Neural crest cell (in vitro differentiated cells): ENCODE measurements at places on chromosomes 2 and 18. TPM values are rescaled to one million over a fixed set of nuclear protein-coding genes. Genes with fewer than 3 reads are reported as not detected.

DSG4 gene
- not detected in 2 replicates for total RNA-seq

DNA sequence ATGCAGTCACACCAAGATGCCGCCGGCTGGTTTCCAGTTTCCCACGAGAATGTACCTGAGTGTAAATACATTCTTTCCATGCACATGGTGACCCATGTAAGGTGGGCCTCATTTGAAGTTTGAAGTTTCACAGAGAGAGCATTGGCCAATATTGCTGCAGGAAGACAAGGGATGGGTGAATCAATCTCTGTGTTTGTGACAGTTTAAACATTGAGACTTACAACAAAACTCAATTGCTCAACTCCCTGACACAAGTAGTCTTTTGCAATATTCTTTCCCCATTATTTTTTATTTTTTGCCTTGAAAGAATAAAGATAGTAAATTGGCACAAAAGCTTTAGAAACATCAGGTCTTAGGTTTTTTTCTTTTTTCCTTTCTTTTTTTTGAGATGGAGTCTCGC is 5.1 kb downstream of the SERPINB2 start:
- DNase-seq: no peak

- DNase-seq: no peak
Measured at GRCh38 chr18:73232933-73233332, 365.1 kb upstream of the NETO1 start.

DNA sequence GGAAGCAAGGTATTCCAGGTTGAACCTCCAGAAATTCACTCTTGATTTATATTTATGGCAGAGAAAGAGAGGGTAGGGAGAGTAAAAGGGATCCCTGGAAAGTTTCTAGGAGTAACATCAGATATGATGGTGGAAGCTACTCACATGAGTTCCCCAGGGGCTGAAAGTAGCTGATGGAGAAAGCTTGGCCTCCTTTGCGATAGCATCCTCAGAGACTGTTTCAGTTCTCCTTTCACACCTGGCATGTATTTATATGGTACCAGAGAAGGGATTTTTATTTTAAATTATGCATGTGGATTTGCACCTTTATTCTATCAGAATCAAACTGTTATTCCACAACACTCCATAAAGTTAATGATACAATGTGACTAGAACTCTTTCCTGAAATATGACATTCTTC is 126.3 kb upstream of the OSR1 start:
- no peak for DNase-seq

- no peak for DNase-seq
Measured at GRCh38 chr2:203951366-203951902, 14.9 kb downstream of the ICOS start.

DNA sequence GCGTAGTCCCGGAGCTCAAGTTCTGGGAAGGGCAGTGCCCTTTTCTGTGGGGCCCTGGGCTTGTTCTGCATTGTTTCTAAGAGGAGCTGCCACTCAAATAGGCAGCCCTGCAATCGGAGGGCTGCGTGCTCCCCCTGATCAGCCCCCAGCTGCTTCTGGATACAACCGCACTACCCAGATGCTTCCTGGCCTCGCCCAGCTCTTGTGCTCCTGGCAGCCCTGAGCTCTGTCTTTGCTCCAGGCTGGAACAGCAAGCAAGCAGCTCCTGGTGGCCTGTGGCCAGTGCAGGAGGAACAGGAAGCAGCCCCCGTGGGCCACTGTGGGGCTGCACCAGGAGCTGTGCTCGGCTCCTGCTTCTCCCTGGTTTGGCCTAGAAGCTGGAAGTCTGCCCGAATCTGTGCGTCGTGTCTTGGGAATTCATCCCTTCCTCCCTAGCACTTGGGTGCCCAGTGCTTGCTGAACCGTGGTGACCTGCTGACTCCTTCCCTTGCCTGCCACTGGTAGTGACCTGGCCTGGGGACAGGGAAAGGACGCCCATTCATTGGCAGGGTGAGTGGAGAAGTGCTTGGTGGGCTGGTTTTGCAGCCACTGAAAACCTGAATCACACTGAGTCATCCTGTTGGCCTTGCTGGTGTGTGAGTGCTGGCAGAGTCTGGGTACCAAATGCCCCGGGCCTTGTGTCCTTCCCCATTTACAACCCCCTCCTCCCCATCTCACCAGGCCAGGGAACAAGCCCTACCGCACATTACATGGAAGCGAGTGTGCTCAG is 27.3 kb upstream of the NTSR2 start:
- peak; percentile 23 for DNase-seq

GRCh38 chr2:144456680-144457079 is 63.2 kb downstream of the ZEB2 start:
- DNase-seq: no peak

DNA sequence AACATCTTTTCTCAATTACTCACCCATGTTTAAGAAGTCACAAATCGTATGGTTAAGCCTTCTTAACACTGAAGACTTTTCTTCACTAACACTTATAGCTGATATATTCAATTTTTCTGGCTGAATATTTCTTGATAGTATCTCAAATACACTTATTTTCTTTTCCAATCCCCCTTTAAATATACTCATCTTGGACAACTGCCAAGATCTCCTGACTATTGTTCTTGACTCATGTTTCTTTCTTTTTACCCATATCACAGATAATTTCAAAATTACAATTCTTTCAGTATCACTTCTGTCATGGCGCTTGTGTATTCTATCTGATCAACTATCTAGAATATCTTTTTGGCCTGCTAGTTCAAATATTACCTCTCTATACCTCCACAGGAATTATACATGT is 954.3 kb upstream of the ACVR2A start:
- DNase-seq: no peak

DSEL gene
- 2.7 TPM in 2 replicates for total RNA-seq

GRCh38 chr2:84906108-84906899 is 848 bp downstream of the TMSB10 start:
- DNase-seq: no peak

- DNase-seq: no peak
Measured at GRCh38 chr2:232498452-232498851, 10.8 kb upstream of the ECEL1 start.

DNA sequence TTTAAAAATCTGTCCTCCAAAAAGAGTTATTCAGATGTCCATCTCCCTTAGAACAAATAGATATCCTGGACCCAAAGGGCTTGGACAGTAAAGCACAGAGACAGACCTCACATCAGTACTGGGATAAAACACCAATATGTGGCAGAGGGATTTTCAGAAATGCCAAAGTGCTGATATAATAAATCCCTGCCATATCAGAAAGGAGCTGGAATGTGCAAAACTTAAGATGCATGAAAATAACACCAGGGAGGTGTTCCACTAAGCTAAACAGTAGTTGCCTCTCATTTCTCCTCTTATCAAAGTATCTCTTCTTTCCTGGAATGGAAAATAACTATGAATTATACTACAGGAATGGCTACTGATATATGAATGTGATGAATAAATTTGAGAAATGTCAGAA is 13.2 kb downstream of the USP40 start:
- DNase-seq: no peak

GRCh38 chr2:172596776-172597175 is 40.9 kb downstream of the PDK1 start:
- no peak for DNase-seq

- no peak for DNase-seq
Measured at GRCh38 chr2:187313831-187314230, 134.2 kb downstream of the CALCRL start.
